ENCODE measurements at places on chromosomes 7 and 10. TPM values are rescaled to one million over a fixed set of nuclear protein-coding genes. Genes with fewer than 3 reads are reported as not detected.
A peak's percentile ranks its signal among the peaks of the same experiment; 100 is the strongest.

Gene CCDC146
- total RNA-seq = 5.1 TPM

Gene PPP1R9A
- total RNA-seq = under 0.01 TPM

Gene HGF
- total RNA-seq = 41.3 TPM

Gene CDC123
- total RNA-seq = 86.9 TPM

Gene ANKRD1
- 27.7 TPM for total RNA-seq

Gene DLX6
- 1.1 TPM for total RNA-seq

DNA sequence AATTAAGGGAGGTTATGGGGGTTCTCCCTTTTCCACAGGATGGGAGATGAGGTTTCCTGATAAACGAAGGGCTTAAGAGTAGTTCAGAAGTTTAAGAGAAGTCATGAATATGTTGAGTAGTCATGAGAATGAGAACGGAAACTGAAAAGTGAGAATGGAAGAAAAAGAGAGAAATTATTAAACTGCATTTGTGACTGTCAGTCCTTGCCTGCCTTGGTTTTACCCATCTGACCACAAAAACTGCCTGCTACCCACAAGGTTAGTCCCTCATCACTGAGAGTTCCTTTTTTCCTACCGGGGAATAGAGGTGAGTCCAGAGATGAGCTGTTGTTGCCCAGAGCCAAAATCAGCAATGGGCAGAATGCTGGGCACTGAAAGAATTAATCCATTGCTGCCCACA is 174.1 kb upstream of the BET1 start:
- H3K36me3 ChIP-seq = no peaks in the 10 kb centered on the region
- peaks cover 16% of the 10 kb centered on the region for H3K4me1 ChIP-seq
- no peak overlapping the region for H3K27ac ChIP-seq
- H3K4me3 ChIP-seq = no peak overlapping the region
- no peaks in the 10 kb centered on the region for H3K27me3 ChIP-seq
- DNase-seq = no peak

DNA sequence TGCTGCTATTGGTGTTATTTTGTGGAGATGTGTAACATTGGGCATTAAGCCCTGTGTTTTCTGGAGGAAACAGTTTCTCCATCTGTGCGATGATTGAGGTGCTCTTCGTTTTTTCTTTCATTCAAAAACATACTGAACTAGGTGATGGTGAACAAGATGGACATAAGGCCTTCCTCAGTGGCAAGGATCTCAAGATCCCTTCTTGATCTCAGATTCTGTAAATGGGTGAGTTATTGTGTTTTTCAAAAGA is 759 bp upstream of the ELAPOR2 start:
- no peak for DNase-seq
- H3K27me3 ChIP-seq = peaks cover 16% of the 10 kb centered on the region
- no peak overlapping the region for H3K4me3 ChIP-seq
- H3K36me3 ChIP-seq = no peaks in the 10 kb centered on the region

- peaks cover 28% of the 10 kb centered on the region for H3K4me1 ChIP-seq
- no peak overlapping the region for H3K4me3 ChIP-seq
- H3K36me3 ChIP-seq = no peaks in the 10 kb centered on the region
- no peak for DNase-seq
- H3K27ac ChIP-seq = no peak overlapping the region
- H3K27me3 ChIP-seq = no peaks in the 10 kb centered on the region
These were observed 233.1 kb downstream of the PARD3 start for GRCh38 chr10:34581801-34582532.

GRCh38 chr7:50627824-50628361 is 62.7 kb upstream of the DDC start:
- DNase-seq = no peak
- H3K4me1 ChIP-seq = no peaks in the 10 kb centered on the region
- no peaks in the 10 kb centered on the region for H3K36me3 ChIP-seq
- no peak overlapping the region for H3K27ac ChIP-seq

- no peak overlapping the region for H3K4me3 ChIP-seq
- H3K27me3 ChIP-seq = no peaks in the 10 kb centered on the region
- no peak for DNase-seq
- H3K27ac ChIP-seq = no peak overlapping the region
- H3K36me3 ChIP-seq = no peaks in the 10 kb centered on the region
These were observed 663.3 kb upstream of the MGMT start for GRCh38 chr10:128803790-128804189.

- H3K27ac ChIP-seq = peak overlapping the region; percentile 23
- no peaks in the 10 kb centered on the region for H3K4me1 ChIP-seq
- peak; percentile 99 for DNase-seq
- no peaks in the 10 kb centered on the region for H3K27me3 ChIP-seq
- H3K36me3 ChIP-seq = peaks cover 25% of the 10 kb centered on the region
- H3K4me3 ChIP-seq = no peak overlapping the region
These were observed 23.4 kb downstream of the MAD1L1 start for GRCh38 chr7:2209146-2209960.

- peaks cover 13% of the 10 kb centered on the region for H3K27me3 ChIP-seq
- H3K36me3 ChIP-seq = no peaks in the 10 kb centered on the region
- no peak for DNase-seq
- no peak overlapping the region for H3K27ac ChIP-seq
- no peaks in the 10 kb centered on the region for H3K4me1 ChIP-seq
- H3K4me3 ChIP-seq = no peak overlapping the region
These were observed 87.2 kb upstream of the LANCL2 start for GRCh38 chr7:55277916-55278315.

DNA sequence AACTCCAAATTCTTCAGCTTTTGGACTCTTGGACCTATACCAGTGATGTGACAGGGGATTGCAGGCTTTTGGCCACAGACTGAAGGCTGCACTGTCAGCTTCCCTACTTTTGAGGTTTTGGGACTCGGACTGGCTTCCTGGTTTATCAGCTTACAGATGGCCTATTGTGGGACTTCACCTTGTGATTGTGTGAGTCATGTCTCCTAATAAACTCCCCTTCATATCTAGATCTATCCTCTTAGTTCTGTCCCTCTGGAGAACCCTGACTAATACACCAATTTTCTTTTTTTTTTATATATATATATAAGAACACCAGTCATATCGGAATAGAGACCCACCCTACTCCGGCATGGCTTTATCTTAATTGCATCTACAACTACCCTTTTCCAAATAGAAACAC is 166.8 kb downstream of the ETV1 start:
- no peaks in the 10 kb centered on the region for H3K27me3 ChIP-seq
- no peaks in the 10 kb centered on the region for H3K36me3 ChIP-seq
- peaks cover 10% of the 10 kb centered on the region for H3K4me1 ChIP-seq
- no peak overlapping the region for H3K27ac ChIP-seq
- no peak for DNase-seq
- H3K4me3 ChIP-seq = no peak overlapping the region

DNA sequence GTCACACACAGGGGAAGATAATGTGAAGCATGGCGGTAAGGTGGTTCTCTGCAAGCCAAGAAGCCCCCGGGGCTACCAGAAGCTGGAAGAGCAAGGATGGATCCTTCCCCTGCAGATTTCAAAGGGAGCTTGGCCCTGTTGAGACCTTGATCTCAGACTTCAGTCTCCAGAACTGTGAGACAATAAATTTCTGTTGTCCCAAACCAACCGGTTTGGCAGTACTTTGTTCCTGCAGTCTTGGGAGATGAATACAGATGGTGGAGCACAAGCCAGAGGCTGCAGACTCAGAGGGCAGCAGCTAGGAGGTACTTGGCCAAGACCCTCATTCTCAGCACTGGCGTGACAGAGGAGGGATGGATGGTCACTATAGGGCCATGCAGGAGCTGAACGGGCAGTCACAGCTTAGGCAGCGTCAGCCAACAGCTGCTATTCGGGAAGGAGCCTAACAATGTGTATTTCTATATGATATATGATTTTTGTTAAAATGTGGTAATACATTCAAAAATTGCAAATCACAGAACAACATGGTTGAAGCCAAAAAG is 387.3 kb downstream of the TNS3 start:
- peaks cover 50% of the 10 kb centered on the region for H3K27me3 ChIP-seq
- no peaks in the 10 kb centered on the region for H3K36me3 ChIP-seq
- no peaks in the 10 kb centered on the region for H3K4me1 ChIP-seq
- no peak overlapping the region for H3K4me3 ChIP-seq

- no peak overlapping the region for H3K4me3 ChIP-seq
- no peaks in the 10 kb centered on the region for H3K4me1 ChIP-seq
- no peak for DNase-seq
- H3K36me3 ChIP-seq = no peaks in the 10 kb centered on the region
- no peaks in the 10 kb centered on the region for H3K27me3 ChIP-seq
These were observed 185.7 kb downstream of the KCNMA1 start for GRCh38 chr10:77451886-77452285.

DNA sequence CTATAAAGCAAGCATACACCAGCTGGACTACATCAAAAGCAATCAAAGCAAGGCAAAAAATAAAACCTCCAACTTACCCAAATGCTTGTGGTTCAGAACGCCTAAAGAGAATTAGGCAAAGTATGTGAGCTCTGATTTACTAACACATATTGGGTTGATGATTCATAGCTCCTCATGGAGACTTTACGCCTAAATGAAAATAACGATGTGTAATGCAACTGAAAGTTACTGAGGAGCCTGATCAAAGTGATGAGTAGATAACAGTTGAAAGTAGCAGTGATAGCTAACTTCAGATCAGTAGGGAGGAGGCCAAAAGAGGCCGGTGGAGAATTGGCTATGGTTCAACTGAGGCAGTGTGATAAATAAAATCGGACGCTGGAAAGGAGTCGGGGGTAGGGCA is 85.0 kb downstream of the MPP7 start:
- no peaks in the 10 kb centered on the region for H3K36me3 ChIP-seq
- H3K27me3 ChIP-seq = peaks cover 3% of the 10 kb centered on the region
- peaks cover 18% of the 10 kb centered on the region for H3K4me1 ChIP-seq
- no peak overlapping the region for H3K4me3 ChIP-seq

GRCh38 chr7:135745703-135746312 is 2.8 kb downstream of the FAM180A start:
- peaks cover 68% of the 10 kb centered on the region for H3K4me1 ChIP-seq
- peak overlapping the region; percentile 99 for H3K27ac ChIP-seq
- H3K36me3 ChIP-seq = no peaks in the 10 kb centered on the region

GRCh38 chr10:86662186-86663045 is 5.9 kb upstream of the LDB3 start:
- no peaks in the 10 kb centered on the region for H3K36me3 ChIP-seq
- H3K4me1 ChIP-seq = no peaks in the 10 kb centered on the region
- H3K4me3 ChIP-seq = no peak overlapping the region
- H3K27ac ChIP-seq = no peak overlapping the region
- H3K27me3 ChIP-seq = peaks cover under 1% of the 10 kb centered on the region

DNA sequence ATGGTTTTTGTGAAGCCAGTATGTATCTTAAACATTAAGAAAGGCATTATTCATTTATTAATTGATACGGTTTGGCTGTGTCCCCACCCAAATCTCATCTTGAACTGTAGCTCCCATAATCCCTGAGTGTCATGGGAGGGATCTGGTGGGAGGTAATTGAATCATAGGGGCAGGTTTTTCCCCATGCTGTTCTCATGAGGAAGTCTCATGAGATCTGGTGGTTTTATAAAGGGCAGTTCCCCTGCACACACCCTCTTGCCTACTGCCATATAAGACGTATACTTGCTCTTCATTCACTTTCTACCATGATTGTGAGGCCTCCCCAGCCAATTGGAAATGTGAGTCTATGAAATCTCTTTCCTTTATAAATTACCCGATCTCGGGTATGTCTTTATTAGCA is 28.1 kb downstream of the OTUD1 start:
- H3K36me3 ChIP-seq = no peaks in the 10 kb centered on the region
- no peak for DNase-seq
- H3K4me3 ChIP-seq = no peak overlapping the region
- H3K4me1 ChIP-seq = no peaks in the 10 kb centered on the region
- no peak overlapping the region for H3K27ac ChIP-seq
- no peaks in the 10 kb centered on the region for H3K27me3 ChIP-seq

DNA sequence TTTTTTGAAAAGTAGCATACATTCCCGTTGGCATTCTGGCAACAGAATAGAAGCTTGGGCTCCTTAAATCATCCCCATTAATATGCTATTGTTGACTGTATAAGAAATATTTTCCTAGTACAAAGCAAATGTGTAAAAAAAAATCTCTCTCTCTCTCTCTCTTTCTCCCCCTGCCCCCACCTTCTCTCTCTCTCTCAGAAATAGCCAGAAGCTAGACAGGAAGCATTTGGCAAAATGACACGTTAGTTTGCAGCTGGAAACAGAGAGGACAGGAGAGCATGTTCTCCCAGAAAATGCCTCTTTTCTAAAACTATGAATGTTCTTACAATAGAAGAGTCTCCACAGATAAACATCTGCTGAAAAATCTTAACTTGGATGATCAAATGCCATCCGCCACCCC is 59.6 kb upstream of the AKR1E2 start:
- H3K36me3 ChIP-seq = no peaks in the 10 kb centered on the region
- peak overlapping the region; percentile 57 for H3K27ac ChIP-seq
- H3K4me1 ChIP-seq = peaks cover 45% of the 10 kb centered on the region
- no peak for DNase-seq

GRCh38 chr10:60141896-60142559 is 235.7 kb upstream of the CCDC6 start:
- no peak overlapping the region for H3K4me3 ChIP-seq
- H3K4me1 ChIP-seq = peaks cover 19% of the 10 kb centered on the region
- no peaks in the 10 kb centered on the region for H3K36me3 ChIP-seq
- DNase-seq = no peak
- H3K27me3 ChIP-seq = no peaks in the 10 kb centered on the region

DNA sequence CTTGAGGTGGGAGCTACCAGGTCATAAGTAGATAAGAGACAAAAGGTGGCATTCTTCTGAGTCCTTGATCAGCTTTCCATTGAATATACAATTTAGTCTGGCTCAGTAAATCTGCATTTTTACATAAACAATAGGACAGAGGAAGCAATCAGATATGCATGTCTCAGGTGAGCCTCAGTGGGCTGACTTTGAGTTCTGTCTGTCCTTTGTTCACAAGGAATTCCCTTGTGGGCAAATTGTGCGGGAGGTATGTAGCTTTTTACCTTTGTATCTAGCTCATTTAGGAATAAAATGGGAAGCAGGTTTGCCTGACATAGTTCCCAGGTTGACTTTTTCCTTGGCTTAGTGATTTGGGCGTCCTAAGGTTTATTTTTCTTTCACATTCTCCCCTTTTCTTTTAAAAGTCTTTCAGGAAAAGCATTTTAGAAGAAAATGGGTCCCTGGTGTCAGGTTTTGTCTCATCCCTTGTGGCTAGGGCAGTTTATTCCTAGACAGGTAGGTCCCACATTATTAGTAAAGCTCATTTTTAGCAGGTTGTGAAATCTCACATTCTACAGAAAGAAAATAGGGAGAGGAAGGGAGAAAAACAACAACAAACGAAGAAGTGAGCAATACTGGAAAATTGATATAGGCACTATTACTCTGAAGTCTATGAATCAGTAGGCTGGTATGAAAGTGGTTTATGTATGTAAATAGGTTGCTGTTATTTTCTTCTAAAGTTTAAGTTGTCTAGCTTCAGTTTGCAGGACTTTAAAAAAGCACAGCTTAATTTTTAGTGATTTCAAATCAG is 16.5 kb downstream of the SPAM1 start:
- H3K4me3 ChIP-seq = no peak overlapping the region
- H3K36me3 ChIP-seq = no peaks in the 10 kb centered on the region
- no peaks in the 10 kb centered on the region for H3K4me1 ChIP-seq
- H3K27ac ChIP-seq = no peak overlapping the region

GRCh38 chr10:21205328-21205727 is 308.2 kb upstream of the NEBL start:
- H3K4me1 ChIP-seq = no peaks in the 10 kb centered on the region
- no peak overlapping the region for H3K27ac ChIP-seq
- no peaks in the 10 kb centered on the region for H3K36me3 ChIP-seq
- DNase-seq = no peak
- H3K4me3 ChIP-seq = no peak overlapping the region
- no peaks in the 10 kb centered on the region for H3K27me3 ChIP-seq

Measured in osteoblast (primary cell).